Nephron progenitor cell (in vitro differentiated cells): ENCODE measurements at places on chromosomes 3 and 15.

DNA sequence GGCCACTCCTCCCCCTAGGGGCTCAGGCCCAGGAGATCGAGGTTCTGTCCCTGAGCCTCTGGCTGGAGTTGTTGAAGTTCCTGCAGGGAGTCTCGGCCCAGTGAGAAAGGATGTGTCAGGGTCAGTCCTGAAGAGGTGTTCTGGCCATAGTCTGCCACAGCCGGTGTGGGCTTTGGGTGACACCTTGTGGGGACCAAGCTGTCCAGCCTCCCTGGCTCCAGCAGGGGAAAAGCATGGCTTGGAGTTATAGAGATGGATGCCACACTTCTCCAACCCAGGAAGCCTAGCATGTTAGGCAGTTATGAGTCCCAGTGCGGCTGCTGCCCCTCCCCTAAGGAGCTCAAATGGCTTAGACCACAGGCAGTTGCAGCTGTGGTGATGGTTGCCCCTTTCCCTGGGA, 945.6 kb upstream of the GBE1 start:
- peaks cover 10% of the 10 kb centered on the region for H3K27me3 ChIP-seq
- no peak overlapping the region for H3K4me3 ChIP-seq
- no peaks in the 10 kb centered on the region for H3K36me3 ChIP-seq
- peak; percentile 6 for DNase-seq

- H3K36me3 ChIP-seq, result peaks cover 71% of the 10 kb centered on the region
- H3K27me3 ChIP-seq, result no peaks in the 10 kb centered on the region
- peaks cover 8% of the 10 kb centered on the region for H3K4me1 ChIP-seq
- no peak for DNase-seq
- H3K27ac ChIP-seq, result peak overlapping the region; percentile 11
These were observed 110.0 kb downstream of the ARNT2 start for GRCh38 chr15:80514071-80514780.

DNA sequence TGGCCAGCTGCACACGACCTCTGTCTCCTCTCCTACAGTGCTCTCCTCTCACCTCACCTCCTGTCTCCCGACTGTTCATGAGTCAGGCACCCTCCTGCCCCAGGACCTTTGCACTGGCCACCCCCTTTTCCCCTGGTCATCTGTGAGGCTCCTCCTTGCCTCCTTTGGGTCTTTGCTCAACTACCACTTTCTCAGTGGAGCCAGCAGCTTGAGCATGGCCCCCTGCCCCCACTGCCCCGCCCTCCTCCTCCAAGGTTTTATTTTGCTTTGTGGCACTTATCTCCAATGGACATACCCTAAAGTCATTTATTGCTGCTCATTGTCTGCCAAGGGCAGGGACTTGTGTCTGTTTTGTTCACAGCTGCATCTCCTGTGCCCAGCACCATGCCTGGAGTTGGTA, 64.3 kb downstream of the MGLL start:
- no peak overlapping the region for H3K4me3 ChIP-seq
- no peaks in the 10 kb centered on the region for H3K36me3 ChIP-seq
- no peak overlapping the region for H3K27ac ChIP-seq

GRCh38 chr3:187896646-187897045, 151.4 kb upstream of the BCL6 start:
- no peaks in the 10 kb centered on the region for H3K4me1 ChIP-seq
- DNase-seq, result no peak
- no peak overlapping the region for H3K27ac ChIP-seq
- no peak overlapping the region for H3K4me3 ChIP-seq

DNA sequence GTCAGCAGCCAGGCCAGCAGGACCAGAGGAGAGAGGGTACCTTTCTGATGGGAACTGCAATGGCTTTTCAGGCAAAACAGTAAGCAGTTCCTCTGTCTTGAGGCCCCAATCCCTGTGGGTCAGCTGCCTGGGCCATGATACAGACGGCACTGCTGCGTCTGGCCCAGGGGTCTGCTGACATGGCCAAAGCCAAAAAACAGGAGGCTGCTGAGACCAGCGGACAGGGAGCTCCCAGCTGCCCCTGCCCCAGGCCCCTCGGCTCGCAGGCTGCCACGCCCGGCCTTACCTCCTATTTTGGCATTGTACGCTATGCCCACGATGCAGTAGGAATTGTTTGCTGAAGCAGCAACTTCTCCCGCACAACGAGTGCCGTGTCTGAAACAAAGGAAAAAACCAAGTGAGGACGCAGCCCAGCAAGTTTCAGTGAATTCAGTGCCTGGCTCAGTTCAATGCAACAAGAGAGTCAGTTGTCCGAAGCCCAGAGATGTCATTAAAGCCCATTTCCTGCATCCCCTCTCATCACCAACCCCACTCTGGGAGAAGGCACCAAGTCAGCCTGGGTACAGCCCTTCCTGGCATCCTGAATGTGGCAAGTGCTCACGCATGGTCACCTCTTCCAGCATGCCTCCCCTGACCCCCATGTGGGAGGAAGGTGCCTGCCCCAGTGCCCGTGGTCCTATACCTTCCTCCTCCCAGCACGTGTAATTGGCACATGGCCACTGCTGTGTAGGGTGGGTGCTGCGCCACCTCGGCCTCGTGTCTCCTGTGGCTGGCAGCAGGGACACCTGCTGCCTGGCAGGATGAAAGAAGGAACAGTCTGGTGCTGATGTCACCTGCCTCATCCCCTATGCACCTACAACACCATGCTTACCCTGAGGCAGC, 61.7 kb downstream of the PCSK6 start:
- H3K36me3 ChIP-seq, result no peaks in the 10 kb centered on the region
- H3K27me3 ChIP-seq, result peaks cover 17% of the 10 kb centered on the region
- no peak for DNase-seq
- no peak overlapping the region for H3K27ac ChIP-seq

DNA sequence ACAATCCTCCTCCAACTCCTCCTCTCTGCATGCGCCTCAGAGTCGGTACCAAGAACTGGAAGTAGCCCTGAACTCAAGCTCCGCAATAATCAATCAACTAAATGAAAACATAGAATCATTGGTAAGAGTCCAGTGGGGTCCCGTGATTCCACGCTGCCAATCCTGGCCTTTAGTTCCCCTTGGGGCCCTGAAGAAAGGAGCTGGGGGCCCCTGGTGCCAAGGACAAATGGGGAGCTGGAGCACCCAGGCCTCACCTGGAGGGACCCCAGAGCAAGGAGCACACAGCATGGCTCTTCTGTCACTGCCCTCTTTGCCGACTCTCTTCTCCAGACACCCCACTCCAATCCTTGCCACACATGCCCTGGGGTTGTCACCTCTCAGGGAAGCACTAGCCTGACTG, 80.3 kb downstream of the ADAMTS7 start:
- no peaks in the 10 kb centered on the region for H3K36me3 ChIP-seq
- no peak overlapping the region for H3K4me3 ChIP-seq
- H3K27ac ChIP-seq, result no peak overlapping the region
- peaks cover 43% of the 10 kb centered on the region for H3K4me1 ChIP-seq
- H3K27me3 ChIP-seq, result peaks cover 28% of the 10 kb centered on the region
- no peak for DNase-seq
